GF-D8 (cell line): ENCODE measurements at places on chromosomes 11 and 22.

DNA sequence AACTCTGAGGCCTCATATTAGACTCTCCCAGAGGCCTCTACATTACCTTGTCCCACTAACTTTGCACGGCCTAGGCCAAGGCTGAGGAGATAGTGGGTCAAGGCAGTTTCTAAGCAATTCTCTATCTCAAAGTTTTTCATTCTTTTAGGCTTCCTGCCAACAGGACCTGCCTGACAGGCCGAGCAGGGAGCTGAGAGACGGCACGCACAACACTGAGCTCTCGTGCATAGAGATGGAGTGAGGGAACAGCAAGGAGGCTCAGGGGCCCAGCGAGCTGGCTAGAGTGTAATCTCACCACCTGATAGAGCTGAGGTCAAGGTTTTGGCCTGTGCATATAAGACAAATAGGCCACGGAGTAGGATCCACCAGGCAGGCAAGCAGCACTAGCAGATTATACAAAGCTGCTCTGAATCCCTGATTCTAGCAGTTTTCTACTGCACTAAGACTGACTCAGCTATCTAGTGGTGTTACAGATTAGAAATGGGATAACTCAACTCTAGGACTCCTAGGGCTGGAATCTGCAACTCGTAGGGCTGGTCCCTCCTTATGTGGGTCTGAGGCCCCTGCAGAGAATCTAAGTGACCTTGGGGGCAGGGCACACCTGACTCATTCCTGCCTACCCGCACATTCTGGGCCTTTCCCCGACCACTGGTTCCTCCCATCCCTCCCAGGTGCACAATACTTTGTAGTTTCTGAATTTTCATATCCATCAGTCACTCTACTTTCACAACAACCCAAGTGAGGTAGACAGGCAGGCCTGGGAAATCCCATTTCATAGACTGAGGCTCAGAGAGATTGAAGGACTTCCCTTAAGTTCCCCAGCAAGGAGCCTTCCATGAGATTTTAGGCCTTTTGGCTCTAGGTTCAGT, 1.7 kb downstream of the CYB5R2 start:
- no peak for DNase-seq

GRCh38 chr22:47161631-47162030, 399.2 kb downstream of the TBC1D22A start:
- no peak for DNase-seq

- DNase-seq: no peak
These were observed 8.5 kb downstream of the TIMP3 start for GRCh38 chr22:32809786-32810554.

DNA sequence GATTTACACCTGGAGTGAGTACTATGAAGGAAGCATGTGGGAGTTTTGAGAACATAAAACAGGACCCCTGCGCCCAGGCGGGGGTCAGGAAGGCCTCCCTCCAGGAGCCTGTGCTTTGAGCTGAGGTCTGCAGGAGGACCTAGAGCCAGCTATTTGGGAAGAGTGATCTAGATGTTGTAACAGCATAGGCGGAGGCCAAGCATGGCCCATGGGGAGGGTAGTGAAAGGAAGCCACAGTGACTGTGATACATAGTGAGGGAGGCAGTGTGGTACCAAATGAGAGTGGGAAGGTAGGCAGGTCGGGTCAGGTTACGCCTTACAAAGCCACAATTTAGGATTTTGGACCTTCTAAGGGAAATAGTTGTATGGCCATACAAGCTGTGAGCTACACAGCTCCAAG, 147.5 kb downstream of the PARVA start:
- DNase-seq: no peak

DNA sequence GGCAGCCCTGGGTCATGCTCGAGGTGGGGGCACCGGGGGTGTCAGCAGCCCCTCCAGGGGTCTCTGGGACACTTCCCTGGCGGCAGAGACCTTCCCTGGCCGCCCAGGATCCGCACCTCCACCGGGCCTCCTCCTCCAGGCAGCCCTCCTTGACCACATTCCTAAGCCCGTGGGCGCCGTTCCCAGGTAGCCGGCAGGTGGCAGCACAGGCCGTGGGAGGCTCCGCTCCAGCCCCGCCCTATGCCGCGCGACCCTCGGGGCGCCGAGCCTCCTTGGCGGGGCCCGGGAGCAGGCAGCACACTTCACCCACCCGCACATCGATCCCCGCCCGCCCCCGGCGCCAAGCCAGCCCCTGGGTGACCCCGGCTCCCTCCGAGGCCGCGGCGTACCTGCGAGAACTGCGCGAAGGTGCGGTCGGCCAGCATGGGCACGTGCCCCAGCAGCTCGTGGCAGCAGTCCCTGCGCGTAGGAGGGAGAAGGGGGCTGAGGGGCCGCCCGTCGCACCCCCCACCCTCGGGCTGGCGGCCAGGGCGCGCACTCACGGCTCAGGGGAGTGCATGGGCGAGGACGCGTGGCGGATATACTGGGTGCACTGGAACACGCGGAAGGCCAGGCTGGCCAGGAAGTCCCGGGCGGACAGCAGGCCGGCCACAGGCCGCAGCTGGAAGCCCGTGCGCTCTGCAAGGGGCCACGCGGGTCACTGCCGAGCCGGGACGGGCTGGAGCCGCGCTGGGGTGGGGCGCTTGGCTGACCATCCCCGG, 5.3 kb upstream of the INS start:
- DNase-seq: no peak

DNA sequence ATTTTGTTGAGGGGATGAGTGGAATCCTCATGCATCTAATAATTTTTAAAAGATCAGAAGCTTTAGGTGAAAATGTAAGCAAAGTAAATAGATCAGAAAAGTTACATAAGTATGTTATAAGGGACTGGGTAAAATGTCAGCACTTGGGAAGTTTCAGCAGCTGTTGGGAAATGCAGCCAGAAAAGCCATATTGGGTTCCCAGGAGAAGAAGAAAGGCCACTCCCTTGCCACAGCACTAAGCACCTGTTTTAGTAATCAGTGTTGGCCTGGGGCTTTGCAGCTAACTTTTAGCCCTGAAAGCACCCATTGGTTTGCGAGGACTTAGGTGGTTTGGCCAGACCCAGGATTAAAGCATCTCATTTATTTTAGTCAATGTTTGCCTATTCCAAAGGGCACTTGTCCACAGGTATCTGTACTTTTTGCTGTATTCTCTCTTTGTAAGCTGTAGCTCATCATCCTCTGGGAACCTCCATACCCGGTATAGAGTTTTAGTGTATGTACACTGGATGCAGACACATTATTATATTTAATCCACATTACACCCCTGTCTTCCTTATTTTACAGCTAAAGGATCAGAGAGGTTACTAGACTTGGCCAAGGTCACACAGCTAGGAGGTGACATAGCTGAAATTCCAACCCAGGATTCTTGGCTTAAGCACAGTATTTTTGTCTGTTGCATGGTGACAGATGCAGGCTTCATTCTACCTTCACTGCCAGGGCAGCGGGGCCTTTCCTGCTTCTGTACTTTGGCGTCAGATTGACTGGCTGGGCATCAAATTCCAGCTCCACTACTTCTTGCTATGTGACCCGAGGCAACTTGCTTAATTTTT, 127.7 kb upstream of the SESN3 start:
- DNase-seq: no peak

GRCh38 chr11:43923406-43924111, 18.9 kb upstream of the C11orf96 start:
- no peak for DNase-seq

GRCh38 chr11:44057340-44057739, 8.7 kb upstream of the ACCS start:
- no peak for DNase-seq
